ENCODE measurements at places on chromosomes 2 and 18.

DNA sequence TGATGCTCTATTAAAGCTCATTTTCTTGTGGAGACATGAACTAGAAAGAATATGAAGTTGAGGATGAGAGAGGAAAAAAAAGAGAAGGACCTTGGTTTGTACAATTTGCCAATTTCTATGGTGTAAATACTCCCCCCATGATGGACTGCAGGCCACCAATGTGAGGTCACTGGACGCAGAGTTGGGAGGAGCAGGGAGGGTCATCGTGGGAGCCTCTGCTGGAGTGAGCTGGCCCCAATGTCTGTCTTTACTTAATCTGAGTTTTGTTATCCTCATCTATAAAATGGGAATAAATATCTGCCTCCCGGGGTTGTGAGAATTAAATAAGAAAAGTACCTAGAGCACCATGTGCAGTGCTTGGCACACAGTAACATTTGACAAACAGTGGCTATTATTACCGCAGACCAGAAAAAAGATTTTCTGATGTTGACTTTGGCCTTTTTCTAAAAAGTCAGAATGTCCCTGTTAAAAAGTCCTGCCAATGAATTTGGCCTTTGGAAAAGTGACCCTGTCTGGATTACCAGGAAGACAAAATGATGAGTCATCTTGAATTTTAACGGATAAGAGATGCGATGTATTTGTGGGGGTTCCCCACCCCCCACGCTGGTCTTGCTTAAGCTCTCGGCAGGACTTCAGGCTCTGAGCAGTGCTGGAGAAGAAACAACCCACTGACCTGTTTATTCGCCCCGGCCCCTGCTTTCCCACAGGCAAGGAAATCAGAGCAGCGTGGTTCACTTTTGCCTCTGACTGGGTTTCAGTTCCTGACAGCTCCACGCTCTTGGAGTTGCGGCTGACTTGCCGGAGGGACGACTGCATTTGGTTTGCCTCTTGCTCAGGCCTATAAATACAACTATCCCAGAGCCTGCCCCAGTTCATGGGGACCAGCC is 50.3 kb upstream of the FOSL2 start:
- DNase-seq: no peak

GRCh38 chr18:47817795-47818077 is 112.7 kb downstream of the SMAD2 start:
- no peak for DNase-seq

GRCh38 chr2:151437630-151438029 is 27.9 kb downstream of the RIF1 start:
- DNase-seq: no peak

- no peak for DNase-seq
Measured at GRCh38 chr18:52496426-52496825, 156.4 kb downstream of the DCC start.

DNA sequence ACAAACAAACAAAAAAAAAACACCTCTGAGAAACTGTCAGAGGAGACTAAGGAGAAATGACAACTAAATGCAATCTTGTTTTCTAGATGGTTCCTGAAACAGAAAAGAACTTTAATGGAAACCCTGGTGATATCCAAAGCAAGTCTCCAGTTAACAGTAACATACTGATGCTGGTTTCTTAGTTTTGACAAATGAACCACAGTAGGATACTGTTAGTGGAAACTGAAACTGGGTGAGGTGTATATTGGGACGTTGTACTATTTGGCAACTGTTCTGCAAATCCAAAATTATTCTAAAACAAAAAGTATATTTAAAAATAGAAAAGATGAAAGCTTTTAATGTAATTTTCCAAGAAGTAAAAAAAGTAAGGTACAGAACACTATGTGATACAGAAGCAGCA is 11.4 kb downstream of the SESTD1 start:
- no peak for DNase-seq

DNA sequence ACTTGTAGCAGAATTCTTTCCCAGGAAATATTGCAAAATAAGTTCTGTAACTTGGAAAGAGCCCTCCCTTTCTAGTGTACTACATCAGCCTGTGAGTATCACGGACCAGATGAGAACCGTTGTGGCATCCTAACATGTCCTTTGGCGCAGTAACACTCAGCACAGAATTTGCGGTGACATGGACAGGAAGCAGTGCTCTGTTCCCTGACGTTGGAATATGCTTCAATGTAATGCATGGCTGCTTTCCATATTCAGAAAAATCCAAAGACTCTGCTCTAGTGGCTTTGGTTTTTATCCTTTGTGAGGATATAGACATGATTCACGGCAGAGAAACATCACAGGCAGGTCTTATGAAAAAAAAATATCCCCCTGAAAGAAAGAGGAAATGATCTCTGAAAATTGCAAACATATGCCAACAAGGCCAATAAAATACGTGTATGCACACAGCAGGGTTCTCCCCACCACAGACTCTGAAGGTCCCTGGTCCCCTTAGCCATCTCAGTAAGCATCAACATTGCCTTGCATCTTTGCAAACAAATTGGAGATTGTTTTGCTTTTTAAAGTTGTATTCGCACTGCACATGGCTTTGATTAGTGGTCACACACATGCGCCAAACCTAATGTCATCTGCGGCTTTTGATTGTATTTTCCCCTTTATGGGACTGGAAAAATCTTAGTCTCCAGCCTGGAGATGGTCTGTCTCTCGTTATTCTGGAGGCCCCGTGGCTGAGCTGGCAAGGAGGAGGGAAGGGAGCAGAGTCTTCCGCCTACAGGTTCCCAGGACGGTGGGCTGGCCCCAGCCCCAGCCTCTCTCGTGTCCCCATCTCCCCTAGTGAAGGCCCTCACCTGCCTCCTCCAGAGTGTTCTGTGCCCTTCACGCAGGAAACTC is 122.9 kb downstream of the COPS8 start:
- no peak for DNase-seq

GRCh38 chr2:61662990-61663389 is 124.8 kb upstream of the XPO1 start:
- no peak for DNase-seq

GRCh38 chr18:44594799-44595467 is 85.8 kb upstream of the SETBP1 start:
- no peak for DNase-seq

DNA sequence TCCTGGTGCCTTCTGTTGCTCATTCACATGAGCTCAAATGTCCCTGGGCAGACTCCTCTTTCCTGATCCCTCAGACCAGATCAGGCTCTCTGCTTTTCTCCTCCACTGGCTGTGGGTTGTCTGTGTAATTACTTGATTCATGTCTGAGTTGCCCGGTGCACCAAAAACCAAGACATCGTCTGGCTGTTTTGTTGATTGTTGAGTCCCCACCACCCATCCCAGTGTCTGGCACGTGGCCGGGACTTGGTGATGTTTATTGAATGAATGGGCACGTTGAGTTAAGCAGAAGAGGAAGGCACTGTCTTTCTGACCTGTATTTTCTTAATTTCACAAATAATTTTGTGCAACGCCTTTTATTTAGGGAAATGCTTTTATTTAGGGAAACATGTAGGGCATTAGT is 499.1 kb upstream of the HS6ST1 start:
- no peak for DNase-seq

- no peak for DNase-seq
Measured at GRCh38 chr2:234858790-234859329, 93.0 kb upstream of the SH3BP4 start.

DNA sequence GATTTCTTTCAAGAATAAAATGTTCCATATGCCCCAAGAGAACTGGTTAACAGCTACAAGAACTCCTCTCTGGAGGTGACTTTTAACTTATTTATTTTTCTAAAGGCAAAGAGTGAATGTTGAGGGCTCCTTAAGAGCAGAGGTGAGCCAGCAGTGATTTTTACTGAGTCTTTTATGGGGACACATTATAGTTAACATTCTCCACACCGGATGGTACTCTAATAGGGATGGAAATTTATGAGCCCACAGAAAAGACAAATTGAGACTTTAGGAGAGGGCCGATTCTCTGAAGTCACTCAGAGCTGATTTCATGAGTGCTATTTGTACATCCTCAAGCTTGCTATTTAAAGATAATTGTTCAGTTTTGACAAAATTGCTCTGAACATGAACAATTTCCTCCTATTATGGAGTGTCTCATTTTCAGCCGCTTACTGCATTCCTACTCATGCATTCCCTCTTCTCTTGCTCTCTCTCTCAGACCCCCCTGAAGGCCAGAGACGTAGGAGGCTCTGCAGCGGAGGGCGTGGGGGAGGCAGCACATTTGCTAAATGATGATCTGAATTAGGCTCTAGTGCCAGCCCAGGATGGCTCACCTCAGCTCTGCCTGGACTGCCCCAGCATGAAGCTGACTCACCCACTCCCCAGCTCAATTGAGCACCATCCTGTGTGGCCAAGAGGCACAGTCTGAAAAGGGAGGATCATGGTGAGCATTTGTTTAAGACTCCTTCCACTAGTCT is 5.9 kb upstream of the RPL37A start:
- DNase-seq: no peak

GRCh38 chr2:35447821-35448220 is 907.8 kb upstream of the CRIM1 start:
- no peak for DNase-seq

DNA sequence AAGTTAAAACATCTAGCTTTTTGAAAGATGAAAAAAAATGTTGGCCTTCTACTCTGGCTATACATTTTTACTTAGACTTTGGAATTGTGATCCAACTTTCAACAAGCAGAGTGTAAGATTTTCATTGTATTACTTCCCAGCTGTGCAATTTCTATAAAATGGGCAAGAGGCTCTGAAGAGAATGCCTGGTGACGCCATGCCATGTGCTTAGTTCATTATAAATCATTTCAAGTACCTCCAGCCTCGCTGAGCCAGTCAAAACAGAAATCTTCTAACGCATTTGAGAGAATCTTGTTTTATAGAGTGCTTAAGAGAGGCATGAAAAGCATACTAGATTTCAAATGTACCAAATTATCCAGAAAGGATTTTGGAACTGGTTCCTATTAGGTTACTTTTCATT is 10.1 kb upstream of the STK17B start:
- DNase-seq: no peak

DNA sequence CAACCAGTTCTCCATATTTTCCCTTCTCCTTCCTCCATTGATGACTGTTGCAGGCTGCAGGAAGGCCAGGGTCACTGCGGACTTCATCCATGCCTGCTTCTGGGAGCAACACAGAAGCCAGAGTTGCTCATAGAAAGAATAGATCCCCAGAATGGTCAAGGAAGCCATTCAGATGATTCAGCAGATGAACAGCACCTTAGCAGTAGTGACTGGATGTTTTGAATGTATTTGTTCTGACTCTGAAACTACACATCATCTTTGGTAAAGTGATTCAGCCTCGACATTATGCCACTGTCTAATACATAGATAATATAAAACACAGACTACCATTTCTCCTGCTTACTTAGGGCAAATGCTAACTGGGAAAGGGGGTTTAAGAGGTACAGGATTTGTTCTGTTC is 411.6 kb downstream of the RND3 start:
- DNase-seq: no peak

DNA sequence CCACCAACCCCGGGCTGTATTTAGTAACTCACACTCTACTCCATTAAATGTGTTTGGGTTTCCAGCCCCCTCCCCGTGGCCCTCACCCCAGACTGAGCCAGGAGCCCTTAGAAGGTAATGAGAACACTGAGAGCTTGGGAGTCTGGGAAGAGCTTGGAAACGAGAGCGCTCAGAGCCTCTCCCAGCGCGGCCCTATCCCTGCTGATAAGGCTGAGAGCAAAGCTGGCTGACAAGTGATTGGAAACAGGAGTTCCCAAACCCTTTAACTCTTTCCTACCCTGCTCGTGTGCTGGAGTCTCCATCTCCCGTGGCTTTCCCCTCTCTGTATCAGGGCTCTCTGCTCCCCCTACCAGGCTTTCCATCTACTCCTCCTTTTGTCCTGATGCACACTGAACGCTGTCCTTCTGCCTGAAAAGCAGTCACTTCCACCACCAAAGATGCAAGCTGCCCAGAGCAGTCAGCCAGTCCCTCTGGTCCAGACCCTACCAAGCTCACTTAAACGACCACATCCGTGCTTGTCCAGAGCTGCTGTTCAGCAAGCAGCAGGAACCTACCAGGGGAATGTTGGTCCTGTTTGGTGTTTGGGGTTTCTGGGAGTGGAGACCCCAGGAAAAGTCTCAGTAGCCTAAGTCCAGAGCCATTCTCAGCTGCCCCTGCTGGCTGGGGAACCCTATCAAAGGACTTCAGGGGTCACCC is 100.0 kb upstream of the PKDCC start:
- no peak for DNase-seq

- no peak for DNase-seq
Measured at GRCh38 chr2:66442516-66443185, 7.7 kb downstream of the MEIS1 start.

- no peak for DNase-seq
Measured at GRCh38 chr18:33866386-33866785, 288.4 kb downstream of the ASXL3 start.

GRCh38 chr2:99088017-99088416 is 53.5 kb upstream of the C2orf15 start:
- no peak for DNase-seq

- no peak for DNase-seq
Measured at GRCh38 chr2:179974761-179975160, 32.3 kb downstream of the CWC22 start.

DNA sequence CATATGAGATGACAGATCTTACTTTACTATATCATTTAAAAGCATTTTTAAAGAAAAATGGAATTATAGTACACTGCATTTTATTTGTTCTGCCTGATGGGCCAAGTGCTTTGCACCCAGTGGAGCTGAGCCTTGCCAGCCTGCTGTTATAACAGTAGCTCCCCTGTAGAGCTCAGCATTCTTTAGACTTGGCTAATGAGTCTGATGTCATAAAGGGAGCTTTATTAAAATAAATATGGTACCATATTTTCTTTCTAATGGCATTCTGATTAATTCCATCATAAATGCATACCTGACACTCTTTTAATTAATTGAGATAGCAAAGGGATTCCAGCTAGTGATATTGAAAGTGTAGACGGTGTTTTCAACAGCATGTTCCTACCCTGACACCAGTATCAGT is 40.7 kb downstream of the PARD3B start:
- DNase-seq: no peak

GRCh38 chr2:232339121-232340081 is 39.1 kb upstream of the ALPP start:
- DNase-seq: peak; percentile 29
